ENCODE measurements at places on chromosomes 12 and 14. TPM values are rescaled to one million over a fixed set of nuclear protein-coding genes. Genes with fewer than 3 reads are reported as not detected.
A peak's percentile ranks its signal among the peaks of the same experiment; 100 is the strongest.

DNA sequence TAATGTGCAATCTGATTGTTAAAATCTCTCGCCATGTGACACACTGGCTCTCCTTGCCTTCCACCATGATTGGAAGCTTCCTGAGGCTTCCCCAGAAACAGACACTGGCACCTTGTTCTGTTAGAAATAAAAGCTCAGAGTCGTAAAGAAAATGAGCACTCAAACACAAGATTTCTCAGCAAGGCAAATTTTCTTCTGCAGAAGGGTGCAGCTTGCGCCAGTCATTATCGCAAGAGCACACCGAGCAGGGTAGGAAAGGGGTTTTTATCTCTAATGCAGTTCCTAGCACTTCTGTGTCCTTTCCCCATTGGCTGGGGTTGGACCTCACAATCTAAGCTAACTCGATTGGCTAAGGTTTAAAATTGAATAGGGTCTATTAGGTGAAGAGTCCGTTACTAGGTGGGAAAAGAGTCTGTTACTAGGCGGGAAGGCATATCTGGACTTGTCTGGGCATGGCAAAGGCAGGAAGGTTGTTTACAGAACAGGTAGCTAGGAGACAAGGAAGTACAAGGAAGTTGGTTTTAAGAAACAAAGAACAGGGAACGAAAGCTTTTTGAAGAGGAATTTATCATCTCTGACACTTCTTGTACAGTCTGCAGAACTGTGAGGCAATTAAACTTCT, 62.6 kb upstream of the BICD1 start:
- H3K4me1 ChIP-seq: peaks cover 20% of the 10 kb centered on the region
- peaks cover 15% of the 10 kb centered on the region for H3K36me3 ChIP-seq
- DNase-seq: no peak
- peak overlapping the region; percentile 26 for H3K27ac ChIP-seq
- no peaks in the 10 kb centered on the region for H3K27me3 ChIP-seq

DNA sequence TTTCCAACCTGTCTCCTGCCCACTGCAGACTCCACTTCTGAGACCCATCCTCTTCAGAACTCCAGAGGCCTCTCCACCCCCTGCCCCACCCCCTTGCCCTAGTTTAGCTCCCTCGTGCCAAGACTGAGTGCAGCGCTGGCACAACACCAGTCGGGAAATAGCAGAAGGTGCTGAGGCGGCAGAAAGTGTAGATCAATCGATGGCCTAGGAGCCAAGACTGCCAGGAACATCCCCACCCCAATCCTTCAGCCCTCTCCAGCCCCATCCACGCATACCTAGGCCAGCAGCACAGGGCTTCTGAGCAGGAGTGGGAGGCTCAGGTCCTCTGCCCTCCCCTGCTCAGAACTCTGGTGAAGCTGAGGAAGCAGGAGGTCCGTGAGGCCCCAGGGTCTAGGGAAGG, 1.1 kb downstream of the CPNE6 start:
- H3K36me3 ChIP-seq: no peaks in the 10 kb centered on the region
- no peak overlapping the region for H3K27ac ChIP-seq
- DNase-seq: no peak

GRCh38 chr12:49559011-49559675, 8.8 kb downstream of the MCRS1 start:
- H3K27ac ChIP-seq: no peak overlapping the region
- H3K4me1 ChIP-seq: peaks cover 2% of the 10 kb centered on the region
- DNase-seq: no peak
- H3K36me3 ChIP-seq: peaks cover 22% of the 10 kb centered on the region
- no peak overlapping the region for H3K4me3 ChIP-seq
- H3K27me3 ChIP-seq: no peaks in the 10 kb centered on the region

GRCh38 chr12:12319451-12320183, 30.4 kb downstream of the MANSC1 start:
- H3K27ac ChIP-seq: peak overlapping the region; percentile 8
- peaks cover 16% of the 10 kb centered on the region for H3K4me1 ChIP-seq
- H3K4me3 ChIP-seq: no peak overlapping the region
- H3K36me3 ChIP-seq: no peaks in the 10 kb centered on the region

- H3K4me3 ChIP-seq: no peak overlapping the region
- DNase-seq: no peak
- H3K36me3 ChIP-seq: no peaks in the 10 kb centered on the region
- peaks cover 2% of the 10 kb centered on the region for H3K4me1 ChIP-seq
- no peak overlapping the region for H3K27ac ChIP-seq
- H3K27me3 ChIP-seq: no peaks in the 10 kb centered on the region
These were observed 18.5 kb downstream of the CHST11 start for GRCh38 chr12:104475271-104475670.

The KCNK13 gene
- total RNA-seq: not detected

The ANKRD33 gene
- total RNA-seq: 0.14 TPM

DNA sequence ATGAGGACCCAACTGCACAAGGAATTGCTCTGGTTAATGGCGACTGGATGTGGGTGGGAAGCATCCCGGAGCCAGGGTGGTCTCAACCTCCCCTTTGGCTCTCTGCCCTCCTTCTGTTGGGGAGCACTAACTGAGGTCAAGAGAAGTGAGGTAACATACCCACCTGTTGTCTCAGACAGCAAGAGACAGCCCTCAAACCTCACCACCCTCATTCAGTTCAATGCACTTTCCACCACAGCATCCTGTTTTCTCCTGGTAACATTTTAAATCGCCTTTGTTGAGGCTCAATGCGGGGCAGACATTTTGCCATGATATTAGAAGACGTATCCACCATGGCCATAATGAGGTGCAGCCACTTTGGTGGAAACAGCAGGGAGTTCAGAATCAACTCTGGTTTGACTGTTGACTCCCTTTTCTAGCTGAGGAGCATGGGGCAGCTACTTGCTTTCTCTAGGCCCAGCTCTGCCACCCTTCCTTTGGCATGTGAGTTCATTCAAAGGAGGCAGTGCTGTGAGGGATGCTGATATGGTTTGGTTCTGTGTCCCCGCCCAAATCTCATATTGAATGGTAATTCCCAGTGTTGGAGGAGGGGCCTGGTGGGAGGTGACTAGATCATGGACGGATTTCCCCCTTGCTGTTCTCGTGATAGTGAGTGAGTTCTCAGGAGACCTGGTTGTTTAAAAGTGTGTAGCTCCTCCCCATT, 338.6 kb downstream of the PCNX1 start:
- peaks cover 18% of the 10 kb centered on the region for H3K4me1 ChIP-seq
- no peak overlapping the region for H3K27ac ChIP-seq
- H3K4me3 ChIP-seq: no peak overlapping the region
- H3K36me3 ChIP-seq: no peaks in the 10 kb centered on the region

The NRL gene
- total RNA-seq: 2.3 TPM

The FLRT2 gene
- 312 TPM for total RNA-seq

The SAMD15 gene
- total RNA-seq: 9.5 TPM

The SMCO2 gene
- 1.6 TPM for total RNA-seq

DNA sequence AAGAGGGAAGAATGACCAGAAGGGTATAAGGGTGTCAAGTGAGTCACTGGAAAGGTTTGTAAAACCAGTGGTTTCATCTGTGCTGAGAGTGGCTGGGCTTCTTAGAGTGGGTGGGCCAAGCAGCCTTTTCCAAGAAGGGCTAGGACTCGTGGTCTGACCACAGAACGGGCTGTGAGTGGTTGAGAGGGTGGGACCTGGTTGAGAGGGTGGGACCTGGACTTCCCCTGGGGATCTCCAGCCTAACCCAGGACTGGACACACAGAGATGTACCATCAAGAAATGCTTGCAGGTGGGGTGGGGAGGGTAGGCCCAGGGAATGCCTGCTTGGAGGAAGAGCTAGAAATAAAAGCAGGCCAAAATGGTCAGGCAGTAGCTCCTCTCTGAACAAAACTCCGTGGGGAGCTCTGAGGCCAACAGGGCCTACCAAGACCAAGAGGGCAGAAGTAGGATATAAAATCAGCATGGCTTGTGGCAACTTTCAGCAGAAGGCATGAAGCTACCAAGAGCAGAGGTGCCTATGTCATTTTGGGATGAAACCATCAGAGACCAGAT, 140.5 kb downstream of the FOXN3 start:
- peaks cover 2% of the 10 kb centered on the region for H3K36me3 ChIP-seq
- H3K27me3 ChIP-seq: no peaks in the 10 kb centered on the region
- H3K4me1 ChIP-seq: no peaks in the 10 kb centered on the region
- H3K27ac ChIP-seq: no peak overlapping the region
- DNase-seq: no peak

GRCh38 chr12:44847888-44848702, 28.0 kb downstream of the NELL2 start:
- H3K27ac ChIP-seq: peak overlapping the region; percentile 2
- H3K36me3 ChIP-seq: no peaks in the 10 kb centered on the region
- no peaks in the 10 kb centered on the region for H3K27me3 ChIP-seq

The IAPP gene
- not detected for total RNA-seq

The SLC10A1 gene
- not detected for total RNA-seq

DNA sequence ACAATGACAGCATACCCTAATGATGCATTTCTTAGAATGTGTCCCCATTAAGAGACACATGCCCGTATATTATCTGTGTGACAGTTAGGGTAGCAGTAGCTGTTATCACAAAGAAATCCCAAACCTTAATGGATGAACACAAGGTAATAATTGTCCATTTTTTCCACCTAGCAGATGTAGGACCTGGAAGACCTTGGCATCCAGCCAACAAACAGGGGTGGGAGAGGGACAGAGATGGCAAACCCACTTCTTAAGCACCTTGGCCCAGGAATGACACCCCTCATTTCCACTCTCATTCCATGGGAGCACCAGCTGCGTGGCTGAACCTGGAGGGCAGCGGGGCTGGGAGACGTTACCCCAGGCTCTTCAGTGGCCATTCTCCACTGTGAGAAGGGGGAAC, 679.0 kb downstream of the AACS start:
- H3K27ac ChIP-seq: no peak overlapping the region
- H3K36me3 ChIP-seq: no peaks in the 10 kb centered on the region
- peaks cover 8% of the 10 kb centered on the region for H3K27me3 ChIP-seq
- DNase-seq: no peak
- H3K4me3 ChIP-seq: no peak overlapping the region

The FGF23 gene
- total RNA-seq: 0.14 TPM

The LHX5 gene
- total RNA-seq: 0.41 TPM

The LRP1-AS gene
- total RNA-seq: not detected

DNA sequence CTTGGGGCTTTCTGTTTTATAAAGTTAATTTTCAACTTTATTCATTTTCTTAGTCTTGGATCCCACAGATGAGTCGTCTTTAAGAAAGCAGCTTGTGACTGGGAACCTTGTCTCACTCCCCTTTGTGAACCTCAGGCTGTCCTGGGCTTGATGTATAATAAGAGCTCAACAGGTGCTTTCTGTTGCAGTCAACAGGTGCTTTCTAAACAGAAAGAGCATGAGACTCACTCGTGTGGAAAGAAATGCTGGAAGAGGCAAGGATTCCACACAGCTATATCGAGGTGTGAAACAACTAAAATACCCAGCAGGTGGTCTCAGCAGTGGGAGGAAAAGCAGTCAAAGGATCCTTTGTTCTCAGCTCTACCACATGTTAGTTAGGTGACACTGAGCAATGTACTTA, 398.9 kb downstream of the EGLN3 start:
- H3K27me3 ChIP-seq: no peaks in the 10 kb centered on the region
- H3K4me1 ChIP-seq: peaks cover 12% of the 10 kb centered on the region
- DNase-seq: no peak

DNA sequence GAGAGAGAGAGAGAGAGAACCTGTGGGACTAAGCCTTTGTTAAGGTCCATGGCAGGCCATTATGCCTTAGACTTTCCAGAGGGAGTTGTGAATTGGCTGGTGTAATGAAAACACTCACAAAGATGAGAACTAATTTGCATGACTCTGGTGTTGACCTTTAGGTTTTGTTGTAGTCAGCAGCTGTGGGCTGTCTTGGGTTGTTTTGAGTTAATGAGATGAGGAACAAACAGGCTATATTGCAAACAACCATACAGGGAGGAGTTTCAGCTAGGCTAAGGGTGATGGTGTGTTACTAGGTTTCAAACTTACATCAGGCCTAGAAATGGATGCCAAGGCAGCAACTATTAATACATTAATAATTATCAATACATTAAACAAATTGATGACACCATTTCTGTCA, 26.3 kb downstream of the ATXN7L3B start:
- no peaks in the 10 kb centered on the region for H3K27me3 ChIP-seq
- H3K36me3 ChIP-seq: no peaks in the 10 kb centered on the region
- H3K27ac ChIP-seq: no peak overlapping the region
- no peak for DNase-seq
- H3K4me1 ChIP-seq: no peaks in the 10 kb centered on the region

The IL22 gene
- not detected for total RNA-seq

DNA sequence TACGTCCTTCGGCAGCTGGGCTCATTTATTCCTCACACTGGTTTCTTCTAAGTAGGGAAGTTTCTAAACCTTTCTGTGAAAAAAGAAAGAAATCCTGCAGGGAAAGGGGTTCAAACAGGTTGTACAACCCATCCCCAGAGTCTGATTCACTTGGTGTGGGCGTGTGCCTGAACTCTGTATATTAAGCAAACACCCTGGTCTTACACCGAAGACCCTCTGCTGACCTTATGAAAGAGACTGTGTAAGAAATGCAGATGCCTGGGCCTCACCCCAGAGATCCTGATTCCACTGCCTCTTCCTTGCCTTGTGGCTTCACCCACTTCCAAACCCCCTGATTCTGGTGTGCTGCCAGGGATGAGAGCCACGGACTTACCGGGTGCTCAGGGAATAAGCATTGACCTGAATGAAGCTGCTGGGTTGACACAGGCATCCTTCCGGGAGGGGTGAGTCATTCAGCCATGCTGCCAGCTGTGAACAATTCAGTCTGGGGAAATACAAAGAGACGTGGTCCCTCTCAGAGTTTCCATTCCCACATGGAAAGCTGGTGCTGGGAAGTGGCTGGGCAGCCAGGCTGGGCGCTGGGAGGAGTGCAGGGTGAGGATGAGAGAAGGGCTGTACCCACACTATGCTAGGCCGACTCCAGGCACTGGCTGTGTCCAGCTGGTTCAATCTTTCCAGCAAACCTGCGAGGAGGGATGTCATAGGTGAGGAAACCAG, 26.5 kb upstream of the ACTN1 start:
- H3K27me3 ChIP-seq: peaks cover 7% of the 10 kb centered on the region
- H3K4me1 ChIP-seq: peaks cover 7% of the 10 kb centered on the region
- no peaks in the 10 kb centered on the region for H3K36me3 ChIP-seq

DNA sequence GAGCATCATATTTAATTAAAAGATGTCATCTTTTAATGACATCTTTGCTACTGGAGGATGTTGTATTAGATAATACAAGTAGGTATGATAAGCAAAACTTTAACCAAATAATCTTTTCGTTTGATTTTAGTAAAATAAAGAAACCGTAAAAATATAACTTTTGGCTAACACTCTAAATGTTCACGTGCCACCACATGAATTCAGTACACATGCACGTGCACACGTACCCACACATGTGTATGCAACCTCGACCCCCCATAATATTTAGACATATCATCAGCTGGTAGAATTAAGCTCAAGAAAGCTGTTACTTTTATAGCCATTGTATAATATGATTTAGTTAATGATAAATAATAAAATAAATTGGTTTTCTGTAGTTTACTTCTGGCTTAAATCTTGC, 566.6 kb upstream of the FBXO33 start:
- H3K27ac ChIP-seq: no peak overlapping the region
- no peaks in the 10 kb centered on the region for H3K36me3 ChIP-seq
- peaks cover 3% of the 10 kb centered on the region for H3K4me1 ChIP-seq
- H3K27me3 ChIP-seq: no peaks in the 10 kb centered on the region
- DNase-seq: no peak
- no peak overlapping the region for H3K4me3 ChIP-seq

The SYT1 gene
- 4.2 TPM for total RNA-seq
